ENCODE measurements at places on chromosomes 5 and 9.

DNA sequence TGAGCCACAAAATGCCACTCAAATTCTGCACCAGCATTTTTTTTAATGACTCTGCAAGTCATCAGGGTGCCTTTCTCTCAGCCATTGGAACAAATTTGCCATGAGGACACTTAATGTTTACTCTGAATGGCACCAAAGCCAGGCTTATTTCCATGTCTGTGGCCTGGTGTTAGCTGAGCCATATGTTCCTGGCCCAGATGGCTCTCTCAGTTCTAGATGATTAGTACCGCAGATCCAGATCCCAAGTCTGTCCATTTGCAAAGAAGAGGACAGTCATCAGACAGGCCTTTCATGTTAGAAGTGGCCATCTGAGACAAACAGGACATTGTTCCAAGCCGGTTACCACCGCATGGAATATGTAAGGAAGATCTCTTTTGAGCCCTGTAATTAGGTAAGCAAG, 70.3 kb downstream of the INSYN2B start:
- DNase-seq, result no peak

DNA sequence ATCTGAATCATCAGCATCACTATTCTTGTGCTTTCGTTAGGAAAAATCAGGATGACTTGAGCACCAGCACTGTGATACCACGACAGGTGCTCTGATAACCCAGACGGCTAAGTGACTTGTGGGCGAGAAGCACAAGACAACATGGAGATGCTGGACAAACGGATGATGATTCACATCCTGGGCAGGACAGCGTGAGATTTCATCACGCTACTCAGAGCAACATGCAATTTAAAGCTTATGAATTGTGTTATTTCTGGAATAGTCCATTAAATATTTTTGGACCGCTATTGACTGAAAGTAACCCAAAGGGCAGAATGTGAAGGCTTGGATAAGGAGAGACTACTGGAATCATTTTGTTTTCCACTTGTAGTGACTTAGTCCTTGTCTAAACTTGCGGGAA, 114.8 kb upstream of the DAPK1 start:
- DNase-seq, result no peak

DNA sequence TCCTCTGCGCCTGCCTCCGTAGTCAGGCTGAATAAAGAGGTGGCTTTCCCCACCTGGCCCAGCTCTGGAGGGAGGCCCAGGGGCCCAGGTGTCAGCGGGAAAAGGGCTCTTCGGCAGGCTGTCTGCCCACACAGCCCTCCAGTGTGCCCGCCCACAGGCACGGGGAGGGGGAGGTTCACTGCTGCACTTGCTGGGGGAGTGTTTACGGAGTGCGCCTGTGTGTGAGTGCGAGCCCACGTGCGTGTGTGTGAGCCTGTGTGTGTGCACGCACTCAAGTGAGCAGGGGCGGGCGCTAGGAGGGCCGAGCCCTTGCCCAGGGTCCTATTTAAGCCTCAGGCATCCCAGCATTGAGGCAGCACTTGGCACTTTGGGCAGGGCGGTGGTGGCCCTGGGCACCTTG, 10.9 kb downstream of the DNLZ start:
- DNase-seq, result no peak

- DNase-seq, result no peak
These were observed 90.1 kb downstream of the LMX1B start for GRCh38 chr9:126703866-126704156.

DNA sequence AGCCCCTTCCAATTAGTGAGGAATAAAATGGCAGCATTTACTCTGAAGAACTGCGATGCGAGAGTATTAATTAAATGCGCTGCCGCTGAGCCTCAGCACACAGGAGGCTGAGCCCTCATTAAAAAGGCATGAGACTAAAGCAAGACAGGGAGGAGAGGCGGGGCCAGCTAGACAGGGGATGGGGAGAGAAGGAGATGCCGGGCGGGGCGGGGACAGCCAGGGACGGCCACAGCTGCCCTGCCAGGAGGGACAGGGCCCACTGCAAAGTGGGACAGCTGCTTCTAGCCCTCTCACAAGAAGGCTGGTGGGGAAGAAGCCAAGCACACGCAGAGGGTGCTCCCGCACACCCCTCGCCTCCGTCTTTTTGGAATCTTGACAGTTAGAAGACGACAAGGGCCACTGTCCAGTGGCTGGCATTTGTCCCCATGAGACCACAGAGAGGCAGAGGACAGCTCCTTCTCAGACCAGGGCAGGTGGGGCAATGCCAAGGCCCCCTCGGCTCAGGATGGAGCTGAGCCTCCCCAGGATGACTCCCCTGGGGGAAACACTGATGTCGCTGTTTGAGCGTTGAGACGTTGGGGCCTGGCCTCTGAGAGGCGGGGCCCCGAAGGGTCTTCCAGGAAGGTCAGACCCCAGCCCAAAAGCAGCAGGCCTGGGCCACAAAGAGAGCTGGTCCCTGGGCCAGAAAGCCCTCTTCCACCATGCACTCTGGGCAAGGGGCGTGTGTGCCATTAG, 26.9 kb downstream of the ADAMTS2 start:
- DNase-seq, result no peak

GRCh38 chr5:62385131-62385530, 18.6 kb downstream of the DIMT1 start:
- no peak for DNase-seq

DNA sequence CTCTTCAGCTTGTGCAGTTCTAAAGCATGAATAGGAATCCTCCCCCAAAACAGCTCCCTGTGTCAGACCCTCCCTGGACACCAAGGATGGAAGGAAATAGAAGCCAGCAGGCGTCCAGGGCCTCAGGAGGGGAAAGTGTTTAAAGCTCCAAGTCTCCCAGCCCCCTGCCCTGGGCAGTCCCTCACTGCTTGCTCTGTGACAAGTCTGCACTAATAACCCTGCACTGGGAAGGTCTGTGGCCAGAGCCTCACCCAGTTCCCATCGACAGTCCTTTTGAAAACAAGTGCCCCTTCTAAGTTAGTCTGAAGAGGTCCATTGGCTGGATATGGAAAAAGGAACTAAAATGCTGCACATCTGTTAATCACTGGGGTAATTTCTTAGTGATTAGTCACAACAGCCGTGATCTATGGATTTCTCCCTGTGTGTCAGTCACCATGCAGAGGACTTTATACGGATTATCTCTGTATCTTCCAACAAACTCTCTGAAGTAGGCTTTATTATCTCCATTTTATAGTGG, 195.3 kb downstream of the FBXL7 start:
- no peak for DNase-seq

GRCh38 chr9:21350787-21351186, at the start of gene IFNA6:
TSS of gene IFNA6 (minus strand) at chr9:21350887. CDS start at chr9:21350887, 0 bp downstream.
- no peak for DNase-seq

GRCh38 chr9:132909311-132909710, 30.6 kb downstream of the SPACA9 start:
- no peak for DNase-seq

DNA sequence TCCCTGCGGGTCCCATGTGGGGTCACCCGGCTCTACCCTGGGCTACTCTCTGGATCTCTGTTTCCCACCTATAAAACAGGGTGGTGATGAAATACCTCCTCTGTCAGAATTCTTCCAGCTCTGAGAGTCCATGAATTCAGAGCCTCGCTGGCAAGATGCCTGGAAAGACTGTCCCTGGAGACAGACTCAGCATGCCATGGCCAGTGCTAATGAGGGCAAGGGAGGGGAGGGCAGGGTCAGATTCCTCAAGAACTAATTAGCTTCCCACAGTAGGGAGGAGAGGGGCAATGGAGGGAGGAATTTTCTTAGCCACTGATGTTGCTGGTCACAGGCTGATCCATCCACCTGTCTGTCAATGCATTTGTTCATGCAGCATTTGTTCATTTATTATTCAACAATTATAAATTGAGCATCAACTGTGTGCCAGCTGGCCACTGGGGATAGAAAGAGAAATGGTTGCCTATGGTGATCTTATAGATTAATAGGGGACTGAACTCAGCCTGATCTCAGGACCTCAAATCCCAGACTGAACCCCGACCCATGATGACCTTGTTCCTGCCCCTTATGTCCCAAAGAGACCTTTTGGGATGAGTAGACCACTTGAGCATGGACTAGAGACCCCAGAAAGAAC, 4.7 kb downstream of the SYNPO start:
- DNase-seq, result no peak

GRCh38 chr5:53478411-53479044, 1.9 kb upstream of the FST start:
- DNase-seq, result no peak

GRCh38 chr5:139960723-139961383, 82.2 kb downstream of the NRG2 start:
- DNase-seq, result no peak

DNA sequence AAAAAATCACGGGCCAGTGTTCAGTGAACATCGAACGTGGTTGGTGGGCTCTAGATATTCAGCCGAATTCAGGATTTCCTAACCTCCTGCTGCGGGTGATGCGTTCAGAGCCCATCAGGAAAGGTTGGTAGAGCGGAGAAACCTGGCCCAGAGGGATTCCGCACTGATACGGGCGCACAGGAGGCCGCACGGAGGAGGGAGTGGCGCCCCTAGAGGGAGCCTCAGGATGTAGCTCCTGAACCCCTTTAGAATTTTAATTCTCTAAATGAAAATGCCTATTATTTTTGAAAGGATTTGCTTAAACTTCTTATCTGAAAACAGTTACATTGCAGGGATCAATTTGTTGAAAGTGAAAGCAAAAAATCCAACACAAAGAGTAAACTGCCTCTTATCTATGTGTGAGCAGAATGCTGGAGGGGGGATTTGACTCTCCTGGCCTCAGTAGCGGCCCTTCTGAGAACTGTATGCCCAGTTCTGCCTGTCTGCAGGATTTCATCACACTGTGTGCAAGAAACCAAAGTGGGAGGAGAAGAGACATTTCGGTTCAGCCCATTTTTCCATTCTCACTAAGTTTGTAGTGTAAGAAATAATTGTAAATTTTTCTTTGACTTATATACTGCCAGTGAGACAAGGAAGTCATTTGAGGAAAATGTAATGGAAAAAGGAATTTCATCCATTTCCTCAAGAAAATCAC, 75.9 kb downstream of the TENT4A start:
- no peak for DNase-seq

GRCh38 chr5:117829646-117830045, 1158.7 kb downstream of the DTWD2 start:
- no peak for DNase-seq

DNA sequence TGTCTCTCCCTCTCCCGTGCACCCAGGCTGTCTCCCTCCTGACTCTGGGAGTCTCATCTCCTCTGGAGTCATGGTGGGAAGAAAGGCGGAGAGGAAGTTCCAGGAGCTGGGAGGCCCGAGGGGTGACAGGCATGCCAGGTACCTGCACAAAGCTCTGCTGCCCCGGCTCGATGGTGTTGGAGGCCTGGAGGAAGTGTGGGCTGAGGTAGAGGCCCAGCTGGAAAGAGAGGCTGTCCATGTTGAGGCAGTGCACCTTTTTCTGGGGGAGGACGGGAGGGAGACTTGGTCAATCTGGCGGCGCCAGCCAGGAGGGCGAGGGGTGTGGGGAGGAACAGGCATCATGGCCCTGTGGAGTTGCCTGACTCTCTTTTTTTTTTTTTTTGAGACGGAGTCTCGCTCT, 15.9 kb downstream of the FPGS start:
- DNase-seq, result no peak

DNA sequence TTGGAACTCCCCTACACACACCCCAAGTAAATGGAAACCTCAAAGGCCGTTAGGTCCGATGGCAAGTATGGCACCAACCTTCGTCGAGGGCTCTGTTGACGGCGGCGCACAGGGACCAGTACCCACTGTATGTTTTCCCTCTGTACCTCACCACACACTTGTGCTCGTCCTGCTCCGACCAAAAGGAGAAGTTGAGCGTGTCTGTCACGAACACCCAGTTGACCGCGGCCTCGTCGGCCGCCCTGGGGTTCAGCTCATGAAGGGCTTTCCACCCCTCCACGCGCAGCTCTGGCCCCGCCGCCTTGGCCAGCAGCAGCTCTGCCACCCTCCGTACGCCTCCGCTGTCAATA, 24.0 kb downstream of the HNRNPK start:
- peak; percentile 21 for DNase-seq

GRCh38 chr5:178072749-178073148, 40.6 kb upstream of the N4BP3 start:
- DNase-seq, result no peak

DNA sequence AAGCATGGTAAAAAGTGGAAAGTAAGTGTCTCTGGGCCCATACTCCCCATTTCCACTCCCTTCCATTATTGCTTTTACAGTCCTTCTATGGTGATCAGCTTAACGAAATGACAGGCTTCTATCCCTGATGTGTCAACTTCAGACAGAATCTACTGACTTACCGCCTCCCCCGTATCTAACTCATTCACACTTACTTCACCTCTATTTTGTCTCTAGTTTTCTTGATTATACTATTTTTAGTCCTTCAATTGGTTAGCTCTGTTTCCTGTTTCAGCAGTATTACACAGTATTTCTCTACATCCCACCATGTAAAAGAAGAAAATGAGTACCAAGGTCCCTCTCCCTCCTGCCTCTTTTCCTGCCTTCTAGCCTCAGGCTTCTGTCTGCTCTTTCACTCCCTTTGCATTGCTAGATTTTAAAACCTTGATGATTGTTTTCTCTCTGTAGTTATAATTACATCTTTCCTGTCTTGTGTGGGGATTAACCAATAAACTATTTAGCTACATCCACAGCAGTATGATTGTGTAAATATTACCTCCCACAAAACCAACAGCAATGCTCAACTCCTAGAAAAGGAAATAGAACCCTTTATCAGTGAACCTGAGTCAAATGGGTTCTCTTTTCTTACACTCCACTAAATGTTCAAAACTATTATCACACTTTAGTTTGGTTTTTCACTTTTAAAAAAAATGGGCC, 53.4 kb downstream of the GNAQ start:
- DNase-seq, result no peak

DNA sequence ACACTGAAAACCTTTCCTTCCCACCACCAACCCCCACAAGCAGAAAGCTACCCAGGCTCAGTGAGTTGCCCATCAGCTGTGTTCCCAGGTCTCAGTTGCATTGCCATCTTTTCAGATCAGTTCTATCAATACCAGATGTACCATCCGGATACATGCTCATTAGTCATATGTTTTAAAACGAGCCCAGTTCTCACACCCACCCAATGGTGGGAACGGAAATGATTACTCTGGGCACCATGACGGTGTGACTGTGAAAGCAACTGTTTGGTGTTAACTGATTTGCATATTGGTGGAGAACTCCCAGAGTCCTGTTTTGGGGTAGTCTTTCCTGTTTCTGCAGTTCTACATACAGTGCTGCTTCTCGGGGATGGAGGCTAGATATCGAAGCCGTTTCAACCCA, 212.3 kb downstream of the TRIM36 start:
- no peak for DNase-seq

- DNase-seq, result no peak
These were observed 668.7 kb upstream of the FTMT start for GRCh38 chr5:121182788-121183490.

GRCh38 chr5:18220631-18221030, 586.4 kb downstream of the TAF11L14 start:
- DNase-seq, result no peak

GRCh38 chr9:114929201-114929600, 1.2 kb downstream of the TNFSF8 start:
- no peak for DNase-seq

- DNase-seq, result no peak
These were observed 430.8 kb downstream of the SEMA5A start for GRCh38 chr5:9115093-9115492.

DNA sequence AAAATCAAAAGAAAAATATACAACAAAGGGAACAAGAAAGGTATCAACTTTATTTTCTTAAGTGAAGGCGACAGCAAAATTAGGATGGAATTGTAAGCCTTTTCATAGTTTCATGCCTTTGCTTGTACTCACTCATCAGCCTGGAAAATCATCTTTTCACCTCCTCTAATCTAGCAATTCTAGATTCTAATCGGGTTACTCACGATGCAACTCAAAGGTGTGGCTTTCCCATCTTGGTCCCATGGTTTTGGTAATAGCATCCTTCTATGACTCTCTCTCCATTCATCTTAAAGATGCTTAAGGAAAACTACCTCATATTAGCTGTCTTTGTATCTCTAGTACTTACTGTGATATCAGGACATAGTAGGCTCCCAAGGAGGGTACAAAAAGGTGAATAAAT, 30.5 kb downstream of the DNAH5 start:
- no peak for DNase-seq
